ENCODE measurements at places on chromosomes 1 and 21.

- DNase-seq = no peak
Observed at GRCh38 chr1:85411567-85412305, 53.2 kb downstream of the DDAH1 start.

- no peak for DNase-seq
Observed at GRCh38 chr1:70552662-70553566, 141.8 kb downstream of the CTH start.

- DNase-seq = no peak
Observed at GRCh38 chr1:168386492-168386891, 105.8 kb downstream of the TBX19 start.

DNA sequence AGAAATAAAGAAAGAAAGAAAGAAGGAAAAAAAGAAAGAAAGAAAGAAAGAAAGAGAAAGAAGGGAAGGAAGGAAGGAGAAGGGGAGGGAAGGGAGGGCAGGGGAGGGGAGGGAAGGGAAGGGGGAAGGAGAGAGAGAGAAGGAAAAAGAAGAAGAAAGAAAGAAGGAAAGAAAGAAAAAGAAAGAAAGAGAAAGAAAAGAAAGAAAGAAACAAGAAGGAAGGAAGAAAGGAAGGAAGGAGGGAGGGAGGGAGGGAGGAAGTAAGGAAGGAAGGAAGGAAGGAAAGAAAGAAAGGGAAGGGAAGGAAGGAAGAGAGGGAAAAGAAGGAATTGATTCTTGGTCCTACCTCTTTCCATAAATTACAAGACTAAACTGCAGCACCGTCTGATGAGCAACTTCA lies 186.1 kb downstream of the URB2 start:
- DNase-seq = no peak

DNA sequence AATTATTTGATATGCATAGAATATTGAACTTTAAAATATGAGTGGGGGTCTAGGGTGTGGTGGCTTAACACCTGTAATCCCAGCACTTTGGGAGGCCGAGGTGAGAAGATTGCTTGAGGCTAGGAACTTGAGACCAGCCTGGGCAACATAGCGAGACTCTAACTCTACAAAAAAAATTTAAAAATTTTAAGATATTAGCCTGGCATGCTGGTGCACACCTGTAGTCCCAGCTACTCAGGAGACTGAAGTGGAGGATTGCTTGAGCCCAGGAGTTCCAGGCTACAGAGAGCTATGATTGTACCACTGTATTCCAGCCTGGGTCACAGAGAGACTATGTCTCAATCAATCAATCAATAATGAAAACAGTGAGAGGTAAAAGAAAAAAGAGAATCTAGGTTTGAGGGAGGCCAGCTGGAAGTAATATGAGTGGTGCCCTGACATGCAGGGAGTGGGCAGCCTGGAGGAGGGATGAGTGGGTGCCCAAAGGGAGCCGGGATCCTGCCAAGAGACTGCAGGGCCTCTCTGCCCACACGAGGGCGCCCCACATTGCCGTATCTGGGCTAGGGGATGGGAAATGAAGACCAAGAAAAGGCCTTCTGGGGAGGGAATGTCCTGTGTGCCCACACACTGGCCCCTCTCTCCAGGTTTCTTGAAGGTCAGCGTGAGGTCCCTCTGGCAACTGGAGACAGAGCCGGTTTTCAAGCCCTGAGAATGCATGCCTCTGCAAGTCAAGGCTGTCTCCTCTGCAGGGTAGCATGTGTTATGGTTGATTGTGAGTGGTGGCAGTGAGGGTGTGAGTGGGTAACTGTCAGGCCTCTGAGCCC lies 93.9 kb upstream of the PPM1J start:
- DNase-seq = peak; percentile 79

DNA sequence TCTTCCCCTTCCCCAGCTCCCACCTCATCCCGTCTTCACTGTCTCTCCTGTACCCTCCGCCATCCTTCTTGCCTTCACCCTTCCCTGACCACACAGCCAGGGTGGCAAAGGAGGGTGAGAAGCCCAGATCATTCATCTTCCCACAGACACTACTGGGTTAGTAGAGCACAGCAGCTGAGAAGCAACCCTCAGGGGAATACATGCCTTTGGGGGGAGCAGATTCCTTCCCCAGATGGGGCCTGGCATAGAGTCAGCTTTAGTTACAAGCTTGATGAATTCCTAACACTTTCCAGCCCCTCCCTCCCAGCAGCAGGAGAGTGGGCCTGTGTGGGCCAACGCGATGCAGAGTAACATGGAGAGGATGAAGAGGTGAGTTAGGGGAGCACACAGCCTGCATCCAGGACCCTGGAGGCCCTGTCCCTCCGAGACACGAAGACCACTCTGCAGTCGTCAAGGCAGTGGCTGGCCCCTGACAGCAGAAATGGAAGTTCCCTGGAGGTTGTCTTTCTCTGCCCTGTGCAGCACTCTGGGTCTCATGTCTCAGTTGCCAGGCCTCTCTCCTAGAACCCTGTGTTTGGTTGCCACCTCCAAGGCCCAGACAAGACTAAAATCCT lies 8.8 kb upstream of the BTG2 start:
- peak; percentile 85 for DNase-seq

DNA sequence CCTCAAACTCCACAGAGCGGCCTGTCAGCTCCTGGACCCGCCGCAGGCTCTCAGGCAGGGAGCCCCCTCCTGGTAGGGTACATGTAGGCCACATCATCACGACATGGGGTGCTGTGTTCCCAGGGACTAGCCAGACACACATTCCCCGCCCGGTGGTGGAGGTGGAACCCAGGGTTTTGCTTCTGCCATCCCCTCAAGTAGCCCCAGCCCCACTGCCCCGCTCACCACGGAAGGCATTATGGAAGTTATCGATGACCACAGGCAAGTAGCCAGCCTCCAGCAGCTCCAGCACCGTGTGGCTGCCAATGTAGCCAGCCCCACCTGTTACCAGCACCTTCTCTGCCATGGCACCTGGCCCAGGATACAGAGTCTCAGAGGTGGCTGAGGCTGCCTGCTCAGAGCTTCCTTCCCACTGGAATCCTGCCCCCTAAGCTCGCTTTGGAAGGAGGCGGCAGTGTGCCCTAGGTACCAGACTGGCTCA lies 1.9 kb downstream of the GALE start:
- DNase-seq = no peak

- no peak for DNase-seq
Observed at GRCh38 chr1:67956116-67956515, 94.3 kb downstream of the DIRAS3 start.

DNA sequence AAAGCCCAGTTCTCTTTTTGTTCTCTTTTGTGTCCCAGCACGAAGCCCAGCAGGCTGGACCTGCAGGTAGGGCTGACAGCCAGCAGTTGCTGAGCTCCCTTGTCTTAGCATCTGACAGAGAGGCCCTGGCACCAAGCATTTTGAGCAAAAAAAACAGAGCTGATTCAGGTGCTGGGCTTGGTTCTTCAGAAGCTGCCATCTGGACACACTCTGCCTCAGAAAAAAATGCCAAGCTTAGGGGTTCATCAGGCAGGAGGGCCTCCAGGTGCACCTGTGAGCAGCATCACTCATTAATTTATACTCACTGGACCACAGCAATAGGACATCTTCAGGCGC lies 167.1 kb upstream of the PLD5 start:
- no peak for DNase-seq

- DNase-seq = peak; percentile 32
Observed at GRCh38 chr1:154327466-154328317, 2.4 kb downstream of the ATP8B2 start.

GRCh38 chr1:63435161-63435560 lies 67.7 kb downstream of the ALG6 start:
- DNase-seq = peak; percentile 16

DNA sequence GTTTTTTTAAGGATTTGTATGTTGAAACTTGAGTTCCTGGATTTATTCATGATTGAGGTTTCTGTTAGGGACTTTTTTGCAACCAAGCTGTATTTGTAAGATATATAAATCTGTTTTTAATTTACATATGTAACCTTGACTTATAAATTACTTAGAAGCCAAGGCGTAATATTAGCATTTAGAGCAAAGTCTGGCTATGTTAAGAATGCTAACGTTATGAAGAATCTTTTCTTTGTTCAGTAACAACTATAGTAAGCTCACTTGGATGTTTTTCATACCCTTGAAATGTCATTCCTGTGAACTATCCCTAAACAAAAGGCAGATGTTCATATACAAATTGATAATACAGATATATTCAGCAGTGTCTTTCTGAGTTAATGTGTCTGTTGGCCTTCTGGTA lies 155.3 kb downstream of the MAGI3 start:
- DNase-seq = peak; percentile 25

- no peak for DNase-seq
Observed at GRCh38 chr1:23198373-23198772, 18.9 kb downstream of the HTR1D start.

- no peak for DNase-seq
Observed at GRCh38 chr1:209791920-209792319, 7.6 kb upstream of the C1orf74 start.

DNA sequence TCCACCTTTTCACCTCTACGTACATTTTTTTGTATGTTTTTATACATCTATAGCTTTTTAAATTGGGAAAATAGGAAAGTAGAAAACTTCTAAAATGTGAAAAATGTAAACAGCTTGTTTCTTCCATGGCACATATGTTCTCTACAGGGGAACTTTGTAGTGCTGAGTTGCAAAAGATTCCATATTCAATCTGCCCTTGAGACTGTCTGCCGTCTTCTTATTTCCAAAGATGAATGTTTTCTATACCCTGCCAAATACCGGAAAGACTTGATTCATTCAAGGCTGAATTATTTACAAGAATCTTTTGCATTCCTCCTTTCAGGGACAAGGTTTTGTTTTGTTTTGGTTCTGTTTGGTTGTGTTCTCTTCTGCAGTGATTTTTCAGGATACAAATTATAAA lies 1334.5 kb upstream of the ADGRL4 start:
- no peak for DNase-seq

GRCh38 chr1:17574516-17574915 lies 35.0 kb downstream of the ARHGEF10L start:
- DNase-seq = no peak

DNA sequence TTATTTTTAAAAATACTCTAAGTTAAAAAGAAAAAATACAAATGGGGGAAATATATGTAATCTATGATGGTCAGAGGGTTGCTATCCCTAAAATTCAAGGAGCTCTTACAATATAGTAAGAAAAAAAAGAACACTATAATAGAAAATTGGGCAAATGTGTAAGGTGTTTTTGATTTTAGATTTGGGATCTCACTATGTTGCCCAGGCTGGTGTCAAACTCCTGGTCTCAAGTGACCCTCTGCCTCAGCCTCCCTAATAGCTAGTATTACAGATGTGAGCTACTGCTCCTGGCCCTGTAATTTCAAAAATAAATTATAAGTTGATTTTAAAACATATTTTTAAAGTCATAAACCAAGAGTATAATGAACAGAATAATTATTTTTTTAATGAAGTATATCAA lies 45.9 kb downstream of the CDC42BPA start:
- DNase-seq = no peak

GRCh38 chr1:226548256-226549093 lies at the start of gene STUM:
STUM (plus strand) TSS chr1:226548764; CDS start chr1:226548905, 141 bp downstream.
- peak; percentile 70 for DNase-seq

All from tongue (tissue), 3 donors.